ENCODE measurements at places on chromosomes 1 and 21.

- no peak for DNase-seq
These were observed 30.4 kb downstream of the PIGM start for GRCh38 chr1:160001440-160001839.

DNA sequence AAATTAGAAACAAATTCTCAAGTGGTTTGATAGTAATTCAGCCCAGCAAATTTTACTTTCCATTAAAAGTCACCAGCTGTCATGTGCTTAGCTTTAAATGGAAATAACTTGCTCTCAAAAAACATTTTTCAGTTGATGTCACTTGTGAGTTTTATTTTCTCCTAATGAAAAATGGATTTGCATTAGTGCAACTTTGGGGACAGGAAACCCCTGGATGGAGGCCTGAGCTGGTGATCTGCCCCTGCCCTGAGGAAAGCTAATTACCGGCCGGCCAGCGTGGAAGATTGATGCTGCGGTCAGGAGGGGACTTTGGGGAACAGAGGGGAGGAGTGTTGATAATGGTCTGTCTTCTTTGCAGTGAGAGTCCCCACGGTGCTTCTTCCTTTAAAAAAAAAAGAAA lies 66.8 kb upstream of the ANGPTL1 start:
- DNase-seq: no peak

- DNase-seq: no peak
These were observed 222.6 kb upstream of the DPYD start for GRCh38 chr1:98143403-98143802.

- DNase-seq: no peak
These were observed 21.9 kb upstream of the GPR157 start for GRCh38 chr1:9150582-9151327.

DNA sequence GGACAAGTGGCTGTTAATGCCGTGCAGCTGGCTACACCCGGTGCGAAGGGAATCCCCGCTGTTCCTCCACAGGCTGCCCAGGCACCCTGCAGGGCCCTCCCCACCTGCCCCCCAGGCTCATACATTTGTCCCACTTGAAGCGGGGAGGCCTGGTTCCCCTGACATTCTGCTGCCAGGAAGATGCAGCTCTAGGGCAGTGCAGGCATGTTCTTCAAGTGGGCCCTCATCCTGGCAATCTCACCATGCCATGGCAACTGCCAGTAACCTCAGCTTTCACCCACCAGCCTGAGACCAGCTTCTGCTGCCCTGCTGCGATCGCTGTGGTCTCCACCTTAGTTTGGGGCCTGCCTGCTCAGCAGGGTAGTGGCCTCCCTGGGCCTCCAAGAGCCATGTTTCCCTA lies 151.9 kb upstream of the COL6A1 start:
- DNase-seq: no peak

DNA sequence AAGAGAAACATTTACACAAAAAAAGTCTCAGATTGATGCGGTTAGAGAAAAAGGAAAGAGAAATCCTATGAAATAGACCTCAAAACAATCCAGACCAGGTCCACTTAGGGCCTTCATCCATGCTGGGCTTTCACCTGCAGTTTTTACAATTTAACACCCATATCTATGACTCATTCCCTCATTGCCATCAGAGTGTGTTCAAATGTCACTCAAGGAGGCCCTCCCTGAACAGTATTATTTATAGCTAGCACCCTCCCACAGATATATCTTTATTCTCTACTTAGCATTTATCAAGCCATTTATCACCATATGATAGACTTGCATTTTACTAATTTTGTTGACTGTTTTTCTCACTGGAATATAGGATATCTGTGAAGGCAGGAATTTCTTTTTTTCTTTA lies 824 bp upstream of the KRTAP21-3 start:
- no peak for DNase-seq

GRCh38 chr1:90296327-90296726 lies 301.4 kb downstream of the ZNF326 start:
- no peak for DNase-seq

- no peak for DNase-seq
These were observed 21.6 kb upstream of the ZNF678 start for GRCh38 chr1:227541796-227542152.

- DNase-seq: no peak
These were observed 36.7 kb downstream of the KCNQ4 start for GRCh38 chr1:40820251-40820797.

DNA sequence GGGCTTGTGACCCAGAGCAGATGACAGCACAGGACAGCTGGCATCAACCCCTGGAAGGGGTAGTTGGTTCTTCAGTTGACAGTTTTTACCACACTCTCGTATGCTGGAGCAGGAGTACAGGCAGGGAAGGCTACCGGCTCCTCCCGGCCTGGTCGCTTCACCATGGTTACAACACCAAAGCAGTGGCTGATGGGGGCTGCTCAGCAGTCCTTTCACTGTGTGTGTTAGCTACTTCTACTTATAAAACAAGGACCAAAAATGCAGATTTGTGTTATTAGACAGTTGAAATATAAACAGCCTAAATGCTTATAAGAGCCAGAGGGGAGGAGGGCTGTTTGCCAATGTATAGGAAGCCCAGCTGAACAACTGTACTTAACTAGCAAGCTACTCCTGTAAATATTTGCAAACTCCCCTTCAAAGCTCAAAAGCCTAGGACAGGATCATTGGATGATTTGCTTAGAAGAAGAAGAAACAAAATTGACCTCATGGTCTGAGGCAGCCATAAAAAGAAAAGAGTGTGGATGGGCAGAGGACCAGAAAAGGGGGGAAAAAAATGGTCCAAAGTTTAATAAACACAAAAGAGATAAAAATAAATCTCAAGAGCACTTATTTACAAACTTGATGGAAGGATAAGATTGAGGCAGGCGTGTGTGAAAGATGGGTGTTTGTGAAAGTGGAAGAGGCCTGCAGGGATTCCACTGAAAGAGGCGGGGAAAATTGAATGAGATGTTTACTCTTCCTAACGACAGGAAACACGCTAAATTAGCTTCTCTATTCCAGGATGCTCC lies 57.1 kb downstream of the TGFB2 start:
- DNase-seq: no peak

DNA sequence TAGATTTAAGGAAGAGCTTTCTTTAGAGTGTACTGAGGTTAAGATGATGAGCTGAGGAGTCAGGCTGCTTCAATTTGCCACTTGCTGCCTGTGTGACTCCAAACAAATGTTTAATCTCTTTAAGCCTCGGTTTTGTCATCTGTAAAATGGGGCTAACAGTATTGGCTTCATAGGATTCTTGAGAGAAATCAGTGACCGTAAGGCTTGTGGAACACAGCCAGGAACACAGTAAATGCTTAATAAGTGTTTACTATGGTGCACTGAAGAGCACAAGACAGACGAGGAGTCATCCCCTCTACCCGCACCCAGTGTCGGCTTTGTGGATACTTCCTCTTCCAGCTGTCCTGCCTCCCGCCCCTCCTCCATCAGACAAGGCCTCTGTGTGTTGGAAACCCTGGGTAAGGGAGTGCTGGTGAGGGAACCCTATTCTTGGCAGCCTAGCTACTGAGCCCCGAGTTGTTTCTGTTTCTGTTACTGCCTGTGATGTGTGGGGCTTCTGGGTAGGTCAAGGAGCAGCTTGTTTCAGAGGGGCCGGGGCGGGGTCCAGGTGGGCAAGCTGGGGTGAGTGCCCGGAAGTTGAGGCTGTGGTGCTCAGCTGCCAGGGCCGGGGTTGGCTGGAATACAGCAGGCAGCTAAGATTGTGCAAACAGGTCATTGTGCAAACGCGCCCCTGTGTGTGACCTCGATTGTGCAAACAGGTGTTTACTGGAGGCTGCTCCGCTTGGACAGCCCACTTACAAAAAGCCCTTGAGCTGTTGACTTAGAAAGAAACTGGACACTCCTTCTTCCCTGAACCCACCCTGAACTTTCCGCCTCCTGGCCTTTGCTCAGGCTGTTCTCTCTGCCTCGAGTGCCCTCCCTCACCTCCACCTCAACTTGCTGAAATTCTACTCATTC lies 4.0 kb upstream of the CSF3R start:
- DNase-seq: no peak

- no peak for DNase-seq
These were observed 27.2 kb upstream of the TTF2 start for GRCh38 chr1:117032681-117033539.

DNA sequence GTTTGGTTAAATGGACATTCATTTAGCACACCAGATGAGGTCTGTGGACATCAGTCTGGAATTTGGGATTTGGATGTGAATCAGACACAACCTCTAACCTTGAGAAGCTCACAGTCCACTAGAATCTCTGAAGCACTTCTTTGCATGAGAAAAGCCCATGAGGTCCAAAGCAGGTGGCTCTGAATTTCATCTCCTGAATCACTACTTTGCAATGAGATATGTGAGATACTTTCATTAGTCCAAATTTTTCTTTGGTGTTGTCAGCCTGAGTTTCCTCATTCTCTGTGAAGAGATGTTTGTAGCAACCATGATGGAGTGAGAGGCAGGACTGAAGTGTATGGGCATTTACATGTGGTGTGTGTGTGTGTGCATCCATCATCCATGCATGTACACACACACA lies 16.5 kb upstream of the LCE2D start:
- no peak for DNase-seq

DNA sequence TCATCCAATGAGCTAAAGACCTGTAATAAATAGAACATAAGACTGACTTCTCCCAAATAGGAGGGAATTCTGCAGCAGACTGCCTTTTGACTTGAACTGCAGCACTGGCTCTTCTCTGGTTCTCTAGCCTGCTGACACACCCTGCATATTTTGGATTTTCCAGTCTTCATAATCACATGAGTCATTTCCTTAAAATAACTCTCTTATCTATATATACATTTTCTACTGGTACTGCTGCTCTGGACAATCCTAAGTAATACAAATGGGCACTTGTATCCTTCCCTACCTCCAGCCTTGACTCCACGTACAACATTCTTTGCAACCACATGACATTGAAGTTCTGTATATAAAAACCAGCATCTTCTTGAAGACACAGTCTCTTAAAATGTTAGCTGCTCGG lies 429.4 kb upstream of the TMPRSS15 start:
- DNase-seq: no peak

- DNase-seq: no peak
These were observed 6.4 kb downstream of the TRIM11 start for GRCh38 chr1:228400237-228400651.

DNA sequence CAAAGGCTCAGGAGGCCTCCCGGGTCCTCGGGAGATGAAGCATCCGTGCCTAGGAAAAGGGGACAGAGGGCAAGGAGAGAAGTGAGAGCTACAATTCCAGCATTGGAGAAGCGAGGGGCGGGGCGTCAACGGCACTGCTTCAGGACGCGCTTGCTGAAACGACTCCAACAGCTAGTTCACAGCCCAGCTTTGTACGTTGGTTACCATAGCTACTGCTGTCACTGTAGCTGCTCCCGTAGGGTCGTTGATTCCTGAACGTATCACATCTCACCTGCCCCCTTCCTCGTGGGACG lies 63.1 kb downstream of the TOR1AIP2 start:
- no peak for DNase-seq

DNA sequence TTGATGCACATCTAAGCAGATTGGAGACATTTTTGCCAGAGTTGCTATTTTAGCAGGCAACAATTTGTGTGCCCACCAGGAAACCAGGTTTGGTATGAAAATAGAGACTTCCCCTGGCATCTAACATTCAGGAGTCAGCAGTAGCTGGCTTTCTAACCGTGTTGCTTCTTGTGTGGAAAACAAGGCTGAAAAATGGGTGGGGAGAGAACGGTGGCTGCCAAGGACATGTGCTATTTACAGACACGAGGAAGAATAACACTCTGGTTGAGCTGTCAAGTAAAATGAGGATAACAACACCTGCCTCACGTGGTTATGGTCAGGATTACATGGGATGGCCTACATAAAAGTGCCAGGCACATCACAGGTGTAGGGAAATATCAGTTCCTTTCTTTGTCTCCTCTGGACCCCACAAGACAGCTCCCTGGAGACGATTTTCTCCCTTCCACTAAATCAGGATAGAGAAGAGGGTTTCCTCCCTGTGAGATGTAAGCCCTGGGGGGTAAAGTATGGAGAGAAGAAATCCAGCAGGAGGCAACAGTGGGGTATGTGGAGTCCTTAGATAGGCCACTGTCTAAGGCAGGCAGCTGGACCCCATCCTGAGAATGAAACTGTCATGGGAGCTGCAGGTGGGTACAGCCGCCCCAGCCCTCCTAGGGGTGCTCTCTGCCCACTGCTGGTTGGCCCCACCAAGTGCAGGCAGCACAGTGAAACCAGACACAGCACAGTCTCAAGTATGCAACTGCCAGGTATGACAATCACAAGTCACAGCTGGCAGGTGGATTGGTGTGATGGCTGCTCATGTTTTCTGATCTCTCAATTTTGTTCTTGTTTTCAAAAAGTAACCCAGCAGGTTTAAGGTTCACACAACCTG lies 80.3 kb downstream of the TENT5C start:
- no peak for DNase-seq

- DNase-seq: no peak
These were observed 3.2 kb downstream of the IL23R start for GRCh38 chr1:67169496-67169895.

DNA sequence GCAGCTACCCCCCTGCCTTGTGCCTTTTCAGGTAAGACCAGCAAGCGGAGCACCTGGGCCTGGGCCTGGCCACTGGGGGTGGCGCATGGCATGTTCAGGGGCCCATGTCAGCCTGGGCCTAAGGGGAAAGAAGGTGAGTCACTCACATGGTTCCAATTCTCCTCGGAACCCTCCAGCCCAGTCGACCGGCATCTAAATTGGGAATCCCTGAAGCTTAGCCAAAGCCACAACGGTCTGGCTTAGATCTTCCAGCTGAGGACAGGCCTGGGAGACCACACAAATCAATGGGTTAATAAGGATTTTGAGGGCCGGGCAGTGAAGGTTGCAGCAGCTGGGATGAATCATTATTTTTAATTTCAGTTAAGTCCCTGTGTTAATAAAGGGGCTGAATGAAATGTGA lies 145.1 kb upstream of the SMYD2 start:
- DNase-seq: no peak

- no peak for DNase-seq
These were observed 53.6 kb downstream of the RERE start for GRCh38 chr1:8763888-8764287.

GRCh38 chr1:30197639-30198450 lies 525.5 kb downstream of the MATN1 start:
- no peak for DNase-seq

DNA sequence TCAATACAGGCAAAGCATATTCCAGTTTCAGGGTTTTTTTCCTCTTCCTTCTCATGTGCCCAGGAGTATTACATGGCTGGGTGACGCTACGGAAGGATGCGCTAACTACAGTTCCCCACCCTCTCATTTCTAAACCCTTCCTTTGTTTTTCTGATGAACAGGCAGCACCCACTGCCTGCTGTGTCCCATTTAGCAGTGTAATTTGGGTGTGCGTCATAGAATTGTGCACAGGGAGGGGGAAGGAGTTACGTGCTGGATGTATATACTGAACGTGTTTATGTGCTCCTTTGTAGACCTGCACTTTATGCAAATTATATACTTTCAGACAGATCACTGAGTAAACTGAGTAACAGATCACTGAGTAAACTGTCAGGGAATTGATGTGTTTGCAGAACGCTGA lies 44.5 kb downstream of the ELAPOR1 start:
- no peak for DNase-seq

DNA sequence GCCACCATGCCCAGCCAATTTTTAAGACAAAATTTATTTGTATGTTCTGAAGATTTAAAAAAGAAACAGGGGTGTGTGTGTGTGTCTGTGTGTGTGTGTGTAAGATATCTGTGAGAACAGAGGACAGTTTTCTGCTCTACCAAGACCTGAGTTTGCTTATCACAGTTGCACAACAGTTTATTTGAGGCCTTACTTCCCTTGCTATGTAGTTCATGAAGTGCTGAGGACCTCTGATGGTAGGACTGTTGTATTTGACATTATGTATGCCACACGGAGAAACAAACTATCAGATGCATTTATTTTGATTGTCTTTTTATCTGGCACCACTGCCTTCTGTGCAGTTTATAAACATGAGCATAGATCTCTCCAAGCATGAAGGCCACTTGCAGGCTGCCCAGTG lies 355.2 kb downstream of the PBX1 start:
- DNase-seq: no peak

All from cortex of kidney (tissue), 1 donor.